GM12891 (cell line): ENCODE measurements at places on chromosomes 5 and 9.

DNA sequence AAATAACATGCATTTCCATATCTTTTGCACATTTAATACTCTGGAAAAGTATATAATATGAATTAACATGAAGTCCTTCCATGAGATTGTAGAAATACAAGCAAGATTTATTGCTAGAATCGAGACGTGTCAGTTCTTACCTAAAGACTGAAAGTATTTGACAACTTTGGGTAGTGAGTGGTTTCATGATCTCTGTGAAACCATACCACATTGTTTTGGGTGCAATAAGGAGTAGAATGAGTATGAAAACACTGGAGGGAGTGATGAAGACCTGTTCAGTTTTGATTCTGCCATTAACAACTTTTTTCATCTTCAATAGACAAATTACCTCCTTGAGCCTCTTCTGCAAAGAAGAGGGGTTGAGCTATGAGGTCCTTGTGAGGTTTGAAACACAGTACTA, 133.7 kb downstream of the NUDT12 start:
- no peak for DNase-seq

- DNase-seq = no peak
Observed at GRCh38 chr5:120805131-120805530, 341.0 kb downstream of the PRR16 start.

DNA sequence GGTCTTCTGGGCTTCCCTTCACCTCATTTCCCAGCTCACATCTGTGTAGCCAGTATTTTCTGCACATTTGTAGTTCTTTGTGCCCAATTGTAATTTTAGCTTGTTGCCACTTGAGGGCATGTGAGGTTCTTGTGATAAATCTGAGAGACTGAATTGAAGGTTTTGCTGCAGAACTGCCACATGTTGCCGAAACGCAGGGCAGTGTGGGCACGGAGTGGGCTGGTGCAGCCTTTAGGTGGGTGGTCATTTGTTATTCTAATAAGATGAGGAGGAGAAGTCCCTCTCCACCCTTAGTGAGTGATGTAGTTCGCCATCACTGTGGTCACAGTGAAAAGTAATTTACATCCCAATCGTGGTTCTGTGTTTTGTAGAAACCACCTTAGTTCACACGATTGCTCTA, 21.2 kb downstream of the OTULIN start:
- DNase-seq = no peak

DNA sequence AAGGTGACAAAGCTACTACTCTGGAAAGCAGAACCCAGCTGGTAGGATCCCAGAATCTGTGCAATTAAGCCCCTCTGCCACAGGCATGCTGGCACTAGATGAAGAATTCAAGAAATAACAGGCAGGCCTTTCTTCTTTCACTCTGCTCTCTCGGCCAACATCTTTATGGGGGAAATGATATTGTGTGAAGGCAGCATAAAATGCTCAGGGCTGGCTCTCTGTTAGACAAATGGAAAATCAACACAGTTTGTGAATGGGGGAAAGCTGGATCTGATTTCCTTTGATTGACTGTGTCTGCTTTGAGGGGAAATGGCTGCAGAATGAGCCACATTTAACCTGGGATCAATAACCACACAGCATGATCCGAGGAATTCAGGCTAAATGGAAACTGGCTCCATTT, 29.1 kb upstream of the AKNA start:
- no peak for DNase-seq

DNA sequence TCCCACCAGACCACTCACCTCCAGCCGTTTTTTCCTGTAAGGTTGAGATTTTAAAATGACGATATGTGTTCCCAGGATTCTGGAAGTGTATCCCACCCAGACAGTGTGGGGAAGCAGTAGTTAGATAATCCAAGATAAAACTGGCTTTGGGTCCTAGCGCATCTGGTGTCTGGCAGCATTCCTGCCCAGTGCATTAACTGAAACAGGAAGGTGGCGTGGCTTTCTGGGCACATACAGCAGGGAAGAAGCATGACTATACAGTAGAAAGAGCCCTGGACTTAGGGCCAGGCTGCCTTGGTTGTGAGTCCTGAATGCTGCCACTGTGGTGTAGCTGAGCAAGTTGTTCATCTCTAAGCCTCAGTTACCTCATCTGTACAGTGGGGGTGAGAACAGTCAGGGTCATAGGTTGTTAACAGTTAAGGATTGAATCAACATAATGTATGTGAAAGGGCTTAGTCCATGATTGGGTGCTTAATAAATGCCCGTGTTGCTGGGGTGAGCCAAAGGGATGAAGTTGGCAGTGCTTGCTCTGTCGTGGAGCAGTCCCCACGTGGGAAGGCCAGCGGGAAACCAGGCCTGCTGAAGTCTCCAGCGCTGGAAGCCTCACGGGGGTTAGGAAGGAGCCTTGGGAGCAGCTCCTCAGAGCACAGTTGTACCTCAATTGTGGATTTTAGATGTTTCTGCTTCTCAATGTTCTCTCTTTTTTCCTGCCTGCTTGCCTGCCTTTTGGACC, 18.0 kb downstream of the CLTA start:
- no peak for DNase-seq

DNA sequence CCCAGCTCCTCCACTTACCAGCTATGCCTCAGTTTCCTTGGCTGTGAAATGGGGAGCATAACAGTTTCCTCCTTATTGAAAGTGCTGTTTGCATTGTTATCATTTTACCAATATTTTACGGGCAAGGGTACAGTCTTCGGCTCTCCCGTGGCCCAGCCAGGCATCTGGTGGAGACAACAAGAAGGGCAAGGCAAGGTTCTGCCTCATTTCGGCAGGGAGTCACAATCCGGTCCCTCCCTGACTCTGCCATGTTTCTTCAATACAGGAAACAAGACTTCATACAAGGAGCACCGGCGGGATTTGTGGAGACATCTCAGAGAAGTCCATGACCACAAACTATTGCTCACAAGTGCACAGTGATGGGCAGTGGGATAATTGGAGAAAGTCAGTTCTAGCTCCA, 174.0 kb downstream of the FGF18 start:
- DNase-seq = no peak

DNA sequence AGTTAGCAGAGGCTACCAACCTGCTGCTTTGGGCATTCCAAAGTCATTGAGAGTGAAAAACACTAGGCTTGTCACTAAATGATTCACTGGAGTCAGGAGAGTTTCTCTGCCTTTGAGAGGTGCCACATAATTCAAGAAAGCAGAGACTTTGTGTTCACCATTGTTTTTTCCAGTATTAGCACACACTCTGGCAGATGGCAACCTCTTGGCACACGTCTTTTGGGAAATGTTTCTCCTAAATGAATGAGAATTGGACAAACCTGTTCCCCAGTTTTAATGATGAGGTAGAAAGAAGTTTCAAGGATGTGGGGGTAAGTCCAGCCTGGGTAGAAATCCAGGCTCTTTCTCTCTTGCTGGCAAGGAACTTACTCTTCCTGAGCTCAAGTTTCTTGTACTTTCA, 259.1 kb downstream of the GABRB2 start:
- no peak for DNase-seq

- DNase-seq = no peak
Observed at GRCh38 chr5:178542455-178542854, 47.7 kb downstream of the COL23A1 start.

DNA sequence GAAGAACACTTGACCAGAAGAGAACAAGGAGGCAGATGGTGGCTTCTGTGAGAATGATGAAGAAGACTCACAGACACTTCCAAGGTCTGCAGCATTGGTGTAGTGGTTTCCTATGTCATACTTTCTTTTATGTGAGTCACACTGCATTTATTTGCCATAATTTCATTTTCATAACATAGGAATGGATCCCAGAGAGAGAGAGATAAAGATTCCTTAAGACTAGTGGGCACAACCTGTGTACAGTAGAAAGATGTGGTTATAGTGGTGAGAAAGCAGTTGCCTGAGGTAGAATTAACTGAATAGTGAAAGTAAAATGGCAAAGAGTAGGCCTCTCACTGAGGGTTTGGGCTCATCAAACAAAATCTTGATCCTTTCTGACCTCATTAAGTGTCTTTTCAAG, 7.6 kb upstream of the CCDC152 start:
- no peak for DNase-seq

GRCh38 chr5:55599148-55600050, 64.6 kb upstream of the PLPP1 start:
- DNase-seq = no peak

GRCh38 chr5:174493530-174493929, 230.9 kb upstream of the MSX2 start:
- DNase-seq = no peak

GRCh38 chr9:35537913-35538312, 48.0 kb downstream of the RUSC2 start:
- no peak for DNase-seq

- no peak for DNase-seq
Observed at GRCh38 chr5:151549713-151550112, 41.4 kb downstream of the FAT2 start.

DNA sequence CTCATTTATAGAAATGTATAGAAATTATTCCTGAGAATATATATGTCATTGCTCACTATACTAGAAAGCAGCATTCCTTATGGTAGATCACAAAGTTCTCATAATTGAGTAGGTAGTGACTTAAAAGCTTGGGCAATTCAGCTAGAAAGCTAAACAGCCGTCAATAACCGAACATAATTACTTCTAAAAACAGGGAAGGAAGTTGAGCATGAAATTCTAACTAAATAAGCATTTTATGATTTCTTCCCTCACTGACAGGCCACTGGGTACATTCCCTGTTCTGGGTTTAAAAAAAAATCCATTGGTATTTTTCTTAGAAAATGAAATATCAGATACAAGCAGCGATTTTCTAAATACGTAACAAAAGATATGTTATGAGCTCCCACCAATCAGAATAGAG, 91.1 kb upstream of the DAB2 start:
- DNase-seq = no peak
